ENCODE measurements at places on chromosomes 7 and 10.

DNA sequence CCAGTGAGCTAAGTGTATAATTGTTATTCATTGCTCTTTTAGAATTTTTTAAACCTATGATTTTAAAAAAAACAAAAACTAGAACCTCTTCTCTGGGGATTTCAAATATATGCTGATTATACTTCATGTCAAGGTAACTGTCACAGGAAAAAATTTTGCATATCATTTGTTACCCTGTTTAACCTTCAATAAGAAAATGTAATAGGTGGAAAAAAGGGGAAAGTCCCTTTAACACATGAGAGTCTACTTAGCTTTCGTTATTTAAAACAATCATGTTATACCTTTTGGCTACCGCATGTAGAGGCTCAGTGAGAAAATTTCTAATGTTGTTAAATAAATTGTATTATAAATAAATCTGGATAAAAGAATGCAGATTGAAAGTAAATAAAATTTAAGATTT, 190.1 kb upstream of the AKR1E2 start:
- no peak for DNase-seq

DNA sequence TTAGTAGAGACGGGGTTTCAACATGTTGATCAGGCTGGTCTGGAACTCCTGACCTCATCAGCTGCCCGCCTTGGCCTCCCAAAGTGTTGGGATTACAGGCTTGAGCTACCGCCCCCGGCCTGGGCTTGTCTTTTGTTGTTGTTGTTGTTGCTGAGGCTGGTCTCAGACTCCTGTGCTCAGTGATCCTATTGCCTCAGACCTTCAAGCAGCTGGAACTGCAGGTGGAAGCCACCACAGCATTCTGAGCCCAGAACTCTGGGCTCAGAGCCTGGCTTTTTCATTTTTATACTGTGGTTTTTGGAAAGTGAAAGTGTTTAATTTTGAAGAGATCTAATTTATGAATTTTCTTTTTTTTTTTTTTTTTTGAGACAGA, 16.2 kb upstream of the DNAJB6 start:
- DNase-seq = no peak

DNA sequence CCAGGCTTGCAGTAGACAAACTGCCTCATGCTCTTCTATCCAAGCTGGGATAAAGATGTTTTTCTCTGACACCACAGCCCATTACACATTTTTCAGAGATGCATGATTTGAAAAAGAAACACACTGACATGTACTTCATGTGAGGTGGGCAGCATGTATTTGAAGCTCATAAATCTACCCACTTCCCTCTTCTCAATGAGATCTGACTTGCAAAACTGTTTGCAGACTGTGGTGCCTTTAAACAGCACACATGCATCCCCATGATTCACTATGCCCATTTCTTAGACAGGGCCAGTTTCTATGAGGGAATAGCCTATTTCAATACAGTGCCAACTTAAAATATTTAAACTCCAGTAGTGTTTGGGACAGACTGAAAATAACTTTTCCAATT, 109.8 kb downstream of the GLI3 start:
- no peak for DNase-seq

DNA sequence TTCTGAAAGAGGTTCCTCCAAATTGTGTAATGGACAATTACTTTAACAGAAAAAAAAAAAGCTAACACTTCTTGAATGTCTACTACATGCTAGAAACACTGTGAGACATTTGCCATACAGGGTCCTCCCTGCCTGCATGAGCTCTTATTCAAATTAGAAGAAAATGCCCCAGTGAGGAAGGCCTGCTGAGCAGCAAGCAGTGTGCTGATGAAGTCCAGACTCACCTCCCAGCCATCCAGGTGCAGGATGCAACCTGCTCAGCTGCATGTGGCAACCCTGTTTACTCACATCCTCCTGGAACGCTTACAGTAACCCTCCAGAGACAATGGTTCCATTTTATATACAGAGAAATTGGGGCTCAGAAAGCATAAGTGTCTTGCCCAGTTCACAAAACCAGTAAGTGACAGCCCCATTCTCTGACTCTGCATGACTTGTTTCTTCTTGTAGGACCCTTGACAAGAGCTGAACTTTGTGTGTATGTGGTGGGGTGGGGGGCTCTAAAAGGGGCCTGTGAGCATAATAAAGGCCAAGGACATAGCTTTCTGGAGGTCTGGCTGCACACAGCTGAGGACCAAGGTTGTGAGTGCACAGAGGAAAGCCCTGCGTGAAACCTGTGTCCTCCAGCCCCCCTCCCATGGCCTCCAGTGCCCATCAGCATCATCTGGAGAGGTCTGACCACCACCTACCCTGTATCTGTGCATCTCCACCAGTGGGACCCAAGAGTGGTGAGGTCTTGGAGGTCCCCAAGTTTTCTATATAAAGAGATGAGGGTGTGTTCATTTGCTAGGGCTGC, 387.8 kb downstream of the GRID1 start:
- DNase-seq = no peak

GRCh38 chr7:150439967-150440366, 10.5 kb upstream of the GIMAP8 start:
- DNase-seq = no peak

DNA sequence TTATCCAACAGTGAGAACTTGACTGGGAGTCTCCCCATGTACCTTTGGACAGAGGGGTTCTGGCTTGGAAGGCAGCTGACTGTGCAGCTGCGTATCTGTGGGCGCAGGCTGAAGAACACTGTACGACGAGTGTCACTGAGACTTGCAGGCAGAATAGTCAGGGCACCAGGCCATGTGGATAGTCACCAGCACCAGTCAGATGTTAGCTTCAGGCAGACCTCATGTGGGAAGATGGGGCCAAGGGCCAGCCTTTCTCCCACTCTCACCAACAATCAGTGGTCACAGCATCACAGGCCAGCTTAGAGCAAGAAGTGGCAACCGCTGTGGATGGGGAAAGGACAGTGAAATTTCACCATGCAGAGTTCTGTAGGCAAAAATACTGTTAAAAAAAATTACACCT, 43.4 kb upstream of the GJD4 start:
- no peak for DNase-seq

DNA sequence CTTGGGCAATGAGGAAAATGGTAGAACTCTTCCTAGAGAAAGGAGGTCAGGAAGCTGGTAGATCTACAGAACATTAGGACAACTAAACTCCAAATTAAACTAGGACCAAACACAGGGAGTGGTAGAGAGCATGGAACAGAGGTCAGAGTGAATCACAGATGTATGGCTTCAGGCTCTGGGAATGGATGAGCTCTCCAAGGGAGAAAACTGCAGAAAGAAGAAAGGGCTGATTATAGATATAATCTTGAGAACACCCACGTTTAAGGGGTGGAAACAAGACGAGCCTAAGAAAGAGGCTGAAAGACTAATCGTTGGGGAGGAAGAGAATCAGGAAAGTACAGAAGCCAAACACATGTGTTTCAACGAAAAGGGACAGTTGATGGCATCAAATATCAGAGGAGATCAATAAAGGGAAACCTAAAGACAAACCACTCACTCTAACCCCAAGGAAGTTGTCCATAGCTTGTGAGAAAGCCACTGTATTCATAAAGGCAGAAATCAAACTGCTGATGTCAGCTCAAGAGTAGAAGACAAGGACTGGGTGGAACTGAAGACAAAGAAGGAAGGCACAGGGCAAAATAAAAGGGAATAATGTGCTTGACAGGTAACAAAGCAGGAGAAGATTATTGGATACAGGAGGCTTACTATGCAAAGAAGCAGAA, 41.4 kb downstream of the NUDCD3 start:
- DNase-seq = no peak

- no peak for DNase-seq
Measured at GRCh38 chr7:88184848-88185304, 35.0 kb downstream of the SRI start.

GRCh38 chr10:97006364-97006763, 174.3 kb downstream of the LCOR start:
- DNase-seq = no peak

GRCh38 chr10:52578871-52579405, 193.6 kb downstream of the MBL2 start:
- DNase-seq = no peak

- no peak for DNase-seq
Measured at GRCh38 chr7:41773756-41774155, 70.9 kb upstream of the INHBA start.

DNA sequence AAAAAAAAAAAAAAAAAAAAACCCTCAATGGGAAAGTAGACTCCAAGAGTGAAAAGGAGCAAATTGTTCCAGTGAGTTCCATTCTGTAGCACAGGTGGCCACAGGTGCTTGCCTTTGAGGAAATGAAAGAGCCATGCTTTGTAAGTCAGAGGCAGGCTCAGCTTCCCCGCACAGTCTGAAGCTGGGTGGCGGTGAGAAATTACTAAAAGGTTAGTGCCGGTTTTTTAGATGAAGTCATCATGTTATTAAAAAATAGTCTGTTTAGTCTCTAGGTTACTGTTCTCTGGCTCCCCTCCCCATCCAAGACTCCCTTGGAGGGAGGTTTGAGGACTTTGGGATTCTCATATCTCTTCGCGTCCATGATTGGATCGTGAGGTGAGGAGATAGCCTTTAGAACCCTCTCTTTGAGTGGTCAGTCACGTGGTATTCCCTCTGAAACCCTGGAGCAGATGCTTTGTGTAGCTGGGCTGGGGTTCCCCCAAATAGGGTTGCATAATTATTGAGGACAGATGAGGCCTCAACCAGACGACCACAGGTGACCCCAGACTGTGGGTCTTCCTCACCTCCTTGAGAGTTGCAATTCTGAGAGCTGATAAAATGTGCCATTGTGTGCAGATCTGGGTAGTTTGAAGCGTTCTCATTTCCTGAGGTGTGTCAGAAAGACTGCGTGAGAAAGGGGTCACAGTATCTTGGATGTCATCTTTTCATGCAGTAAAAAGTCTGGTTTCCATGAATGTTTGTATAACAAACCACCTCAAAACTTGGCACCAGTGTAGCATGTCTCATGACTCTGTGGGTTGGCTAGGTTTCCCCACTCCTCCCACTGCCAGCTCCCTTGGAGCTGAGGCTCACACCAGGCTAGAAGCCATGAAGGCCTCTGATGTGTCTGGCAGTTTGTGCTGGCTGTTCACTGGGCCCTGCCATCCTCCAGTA, 27.1 kb downstream of the OGDH start:
- peak; percentile 47 for DNase-seq

- DNase-seq = no peak
Measured at GRCh38 chr7:41700044-41700471, 2.8 kb downstream of the INHBA start.

GRCh38 chr7:22083704-22084240, 138.1 kb upstream of the CDCA7L start:
- no peak for DNase-seq

- peak; percentile 93 for DNase-seq
Measured at GRCh38 chr10:133394064-133394663, at the start of gene MTG1. MTG1 (plus strand) TSS chr10:133394157; CDS start chr10:133394221, 64 bp downstream.

DNA sequence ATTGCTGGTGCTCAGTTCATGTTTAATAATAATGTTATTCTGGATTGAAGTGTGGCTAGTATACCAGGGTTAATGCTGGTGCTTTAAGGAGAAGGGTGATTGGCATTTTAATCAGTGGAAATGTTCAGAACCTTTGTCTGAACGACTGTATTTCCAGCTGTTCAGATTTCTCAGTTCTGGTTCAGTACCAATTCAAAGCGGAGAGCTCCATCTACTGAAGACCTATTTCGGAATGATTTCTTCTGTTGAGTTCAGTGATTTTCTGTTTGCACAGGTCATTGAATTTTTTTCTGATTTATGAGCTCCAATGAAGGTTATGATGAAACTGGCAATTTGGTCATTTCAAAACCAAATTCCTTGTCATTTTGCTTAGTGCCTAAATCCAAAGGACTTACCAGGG, 160.1 kb downstream of the EXOC4 start:
- no peak for DNase-seq

DNA sequence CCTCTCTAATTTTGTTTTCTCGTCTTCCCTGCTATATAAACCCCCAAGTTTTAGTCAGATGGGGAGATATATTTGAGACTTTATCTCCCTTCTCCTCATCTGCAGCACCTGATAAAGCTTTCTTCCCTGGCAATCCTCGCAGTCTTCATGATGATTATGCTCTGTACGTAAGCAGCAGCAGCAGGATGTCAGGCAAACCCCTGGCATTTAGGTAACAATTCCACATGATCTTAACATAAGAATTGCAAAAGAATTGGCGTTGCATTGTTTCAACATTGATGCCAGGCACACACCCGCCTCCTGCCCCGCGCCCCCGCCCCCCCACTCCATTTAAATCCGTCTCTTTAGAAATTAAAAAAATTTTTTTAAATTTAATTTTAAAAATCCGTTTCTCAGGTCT, 6.1 kb downstream of the PKD1L1 start:
- DNase-seq = no peak

DNA sequence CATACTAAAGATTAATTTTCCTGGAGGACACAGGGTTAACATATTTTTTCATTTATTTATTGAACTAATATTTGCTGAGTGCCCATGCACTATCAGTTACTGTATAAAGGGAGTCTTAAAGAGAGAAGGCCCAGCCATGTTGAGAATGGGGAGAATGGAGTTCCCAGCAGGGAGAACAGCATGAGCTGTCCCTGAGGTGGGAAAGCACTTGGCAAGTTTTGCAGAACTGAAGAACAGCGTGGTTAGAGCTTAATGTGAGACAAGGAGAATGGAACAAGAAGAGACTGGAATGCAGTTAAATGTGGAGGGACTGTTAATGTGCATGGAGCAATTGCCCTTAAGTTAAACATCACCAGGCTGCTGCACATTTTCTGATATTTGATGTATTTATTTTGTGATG, 435.4 kb downstream of the SUGCT start:
- DNase-seq = no peak

- DNase-seq = no peak
Measured at GRCh38 chr10:49055221-49055849, 60.0 kb downstream of the VSTM4 start.

GRCh38 chr10:101920546-101920945, 76.9 kb upstream of the KCNIP2 start:
- no peak for DNase-seq

GRCh38 chr10:21926949-21927348, 76.6 kb downstream of the DNAJC1 start:
- no peak for DNase-seq

DNA sequence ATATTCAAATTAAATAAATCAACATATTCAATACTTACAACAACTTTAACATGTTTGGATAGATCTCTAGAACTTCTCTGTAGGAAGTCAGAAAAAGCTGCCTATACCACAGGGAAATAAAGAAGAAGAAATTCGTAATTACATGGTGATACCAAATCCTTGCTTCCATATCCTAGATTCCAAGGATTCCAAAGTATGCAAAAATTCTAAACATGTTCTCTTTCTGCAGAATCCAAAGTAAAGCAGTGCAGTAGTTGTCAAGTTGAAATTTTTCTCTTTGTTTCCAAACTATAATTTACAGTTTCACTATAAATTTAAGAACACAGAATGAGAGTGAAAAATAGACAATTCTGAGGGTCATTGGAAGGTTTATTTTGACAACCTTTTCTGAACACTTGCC, 233.7 kb upstream of the PTN start:
- DNase-seq = no peak

DNA sequence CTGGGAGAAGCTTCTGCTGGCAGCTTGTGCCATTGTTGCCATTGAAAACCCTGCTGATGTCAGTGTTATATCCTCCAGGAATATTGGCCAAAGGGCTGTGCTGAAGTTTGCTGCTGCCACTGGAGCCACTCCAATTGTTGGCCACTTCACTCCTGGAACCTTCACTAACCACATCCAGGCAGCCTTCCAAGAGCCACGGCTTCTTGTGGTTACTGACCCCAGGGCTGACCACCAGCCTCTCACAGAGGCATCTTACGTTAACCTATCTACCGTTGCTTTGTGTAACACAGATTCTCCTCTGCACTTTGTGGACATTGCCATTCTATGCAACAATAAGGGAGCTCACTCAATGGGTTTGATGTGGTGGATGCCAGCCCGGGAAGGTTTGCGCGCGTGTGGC, 220.7 kb downstream of the ADK start:
- no peak for DNase-seq

- DNase-seq = no peak
Measured at GRCh38 chr7:44959433-44959951, 19.3 kb downstream of the MYO1G start.

All from activated T-cell treated with anti-CD3 and anti-CD28 coated beads, Interleukin-2, amount 50 U/mL, for 4 hours (primary cell).